ENCODE measurements at places on chromosomes 2 and 18. TPM values are rescaled to one million over a fixed set of nuclear protein-coding genes. Genes with fewer than 3 reads are reported as not detected.
A peak's percentile ranks its signal among the peaks of the same experiment; 100 is the strongest.

DNA sequence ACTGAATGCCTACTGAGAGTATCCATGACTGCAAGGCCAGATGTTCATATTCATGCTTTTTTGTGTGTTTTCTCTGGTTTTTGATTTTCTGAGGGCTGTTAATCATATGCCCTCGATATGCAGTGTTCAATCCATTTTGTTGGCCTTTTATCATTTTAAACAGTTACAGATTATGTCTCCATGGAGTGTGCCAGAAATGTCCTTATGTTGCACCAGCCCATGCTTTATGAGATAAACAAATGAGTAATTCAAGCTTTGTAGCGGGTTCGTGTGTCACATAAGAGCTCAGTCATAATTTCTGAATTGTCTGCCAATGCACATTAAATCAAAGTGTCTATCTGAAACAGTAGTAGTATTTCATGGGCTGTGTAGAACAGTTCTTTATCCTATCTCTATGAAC, 583.0 kb downstream of the THSD7B start:
- DNase-seq = no peak

GRCh38 chr18:74902147-74902455, 304.4 kb downstream of the ZNF407 start:
- no peak for DNase-seq

GRCh38 chr18:75353357-75353756, 74.1 kb downstream of the SMIM21 start:
- no peak for DNase-seq

DNA sequence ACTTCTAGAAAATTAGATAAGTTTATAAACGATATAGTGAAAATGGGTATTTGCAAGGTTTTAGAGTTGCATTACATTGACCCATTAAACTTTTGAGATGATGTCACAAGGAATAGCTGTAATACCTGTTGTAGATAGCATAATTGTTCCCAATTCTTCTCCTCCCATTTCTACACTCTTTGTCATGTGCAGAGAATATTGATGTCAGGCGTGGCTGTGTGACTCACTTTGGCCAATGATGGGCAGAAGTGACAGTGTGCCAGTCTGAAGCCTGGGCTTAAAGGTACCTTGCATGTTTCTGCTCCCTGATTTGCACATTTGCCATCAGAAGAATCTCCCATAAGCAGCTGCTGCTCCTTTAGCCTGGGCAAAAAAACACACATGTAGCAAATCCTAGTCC, 26.9 kb upstream of the CCBE1 start:
- no peak for DNase-seq

DNA sequence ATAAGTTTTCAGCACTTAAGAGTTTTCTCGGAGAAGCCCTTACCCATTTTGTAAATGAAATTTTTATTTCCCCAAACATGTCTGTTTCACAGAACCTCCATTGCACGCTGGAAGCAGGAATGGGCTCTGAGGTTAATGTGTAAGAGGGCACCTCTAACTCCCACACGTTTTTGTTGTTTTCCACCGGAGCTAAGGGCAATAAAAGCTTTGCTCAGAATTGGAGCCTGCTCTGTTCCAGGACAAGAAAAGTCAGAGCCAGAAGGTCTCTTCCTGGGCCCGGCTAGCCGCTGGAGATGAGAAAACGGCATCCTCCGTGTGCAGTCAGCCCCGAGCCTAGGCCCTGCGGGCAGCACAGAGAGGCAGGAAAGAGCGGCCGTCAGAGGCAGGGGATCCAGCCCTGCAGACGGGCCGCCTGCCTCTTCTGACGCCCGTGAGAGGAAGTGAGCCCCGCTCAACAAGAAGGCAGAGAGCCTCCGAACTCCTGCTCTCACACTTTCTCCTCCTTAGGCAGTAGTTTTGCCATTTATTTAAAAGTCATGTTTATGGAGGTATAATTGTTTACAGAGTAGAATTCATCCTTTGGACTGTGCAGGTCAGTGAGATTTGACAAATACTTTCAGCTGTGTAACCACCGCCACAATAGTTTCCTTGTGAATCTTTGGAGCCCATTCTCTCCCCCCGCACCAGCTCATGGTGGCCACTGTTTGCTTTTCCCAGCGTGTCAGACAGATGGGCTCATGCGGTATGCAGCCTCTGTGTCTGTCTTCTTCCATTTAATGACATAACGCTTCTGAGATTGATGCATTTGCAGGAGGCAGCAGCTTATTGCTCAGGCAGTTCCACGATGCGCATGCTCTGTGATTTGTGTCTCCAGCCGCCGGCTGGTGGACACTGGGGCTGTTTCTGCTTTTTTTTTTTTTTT, 117.3 kb downstream of the GALR1 start:
- DNase-seq = peak; percentile 71

- peak; percentile 54 for DNase-seq
These were observed 10.3 kb upstream of the NTSR2 start for GRCh38 chr2:11680182-11680900.

The GPR45 gene
- total RNA-seq = not detected

The CROCC2 gene
- total RNA-seq = 0.18 TPM

Data from sciatic nerve (tissue), 2 donors.